ENCODE measurements at places on chromosomes 7 and 10.

DNA sequence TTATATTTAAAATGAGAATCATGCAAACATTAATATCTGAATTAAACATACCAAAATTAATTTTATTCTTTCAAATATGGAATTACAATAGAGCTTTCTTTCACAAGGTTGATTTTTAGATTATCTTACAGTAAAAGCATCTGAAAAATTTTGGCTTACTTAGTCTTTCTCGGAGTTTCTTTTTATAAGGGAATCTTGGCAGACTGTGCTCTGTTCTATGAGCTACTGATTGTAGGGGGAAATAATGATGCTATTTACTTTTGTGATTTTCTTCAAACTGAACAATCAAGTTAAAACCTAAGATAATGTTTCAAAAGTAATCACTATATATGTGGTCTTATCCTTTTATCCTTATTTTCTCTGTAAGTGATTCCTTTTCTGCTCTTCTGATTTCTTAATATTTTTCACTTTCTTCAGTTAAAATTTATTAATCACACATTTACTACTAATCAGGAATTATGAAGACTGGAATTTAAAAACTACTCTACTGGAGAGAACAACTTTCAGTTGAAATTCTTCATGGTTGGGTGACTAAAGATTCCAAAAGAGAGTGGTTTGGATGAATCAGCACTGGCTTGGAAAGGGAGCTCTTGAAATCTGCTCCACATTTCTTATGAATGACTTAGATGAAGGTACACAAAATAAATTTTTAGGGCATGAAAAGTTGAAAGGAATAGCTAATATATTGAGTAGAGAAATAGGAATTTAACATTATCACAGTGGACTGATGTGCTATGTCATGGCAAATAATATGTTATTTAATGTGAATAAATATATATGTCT lies 103.9 kb downstream of the PPP1R9A start:
- no peak for DNase-seq

DNA sequence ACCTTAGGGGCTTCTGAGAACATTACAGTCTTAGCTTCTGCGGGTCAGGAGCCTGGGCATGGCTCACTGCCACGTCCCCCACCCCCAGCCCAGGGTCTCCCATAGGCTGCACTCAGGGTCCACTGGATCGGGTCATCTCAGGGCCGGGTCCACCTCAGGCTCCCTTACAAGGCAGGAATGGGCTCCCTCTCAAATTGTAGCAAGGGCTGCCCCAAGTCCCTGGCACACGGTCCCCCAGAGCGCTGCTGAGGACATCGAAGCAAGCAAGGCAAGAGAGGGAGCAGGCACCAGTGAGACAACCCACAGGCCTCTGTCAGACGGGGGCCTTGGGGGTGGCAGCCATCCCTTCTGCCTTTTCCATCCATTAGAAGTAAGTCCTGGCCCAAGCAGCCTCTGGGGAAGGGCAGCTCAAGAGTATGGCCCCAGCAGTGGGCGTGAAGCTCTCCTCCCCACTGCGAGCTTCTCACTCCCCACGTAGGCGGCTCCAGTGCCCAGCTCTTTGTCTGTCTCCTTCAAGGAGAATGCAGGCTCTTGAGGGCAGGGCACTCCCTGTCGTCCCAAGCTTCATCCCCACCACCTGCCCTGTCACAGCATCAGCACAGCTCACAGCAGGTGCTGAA lies 18.0 kb upstream of the RET start:
- DNase-seq, result no peak

DNA sequence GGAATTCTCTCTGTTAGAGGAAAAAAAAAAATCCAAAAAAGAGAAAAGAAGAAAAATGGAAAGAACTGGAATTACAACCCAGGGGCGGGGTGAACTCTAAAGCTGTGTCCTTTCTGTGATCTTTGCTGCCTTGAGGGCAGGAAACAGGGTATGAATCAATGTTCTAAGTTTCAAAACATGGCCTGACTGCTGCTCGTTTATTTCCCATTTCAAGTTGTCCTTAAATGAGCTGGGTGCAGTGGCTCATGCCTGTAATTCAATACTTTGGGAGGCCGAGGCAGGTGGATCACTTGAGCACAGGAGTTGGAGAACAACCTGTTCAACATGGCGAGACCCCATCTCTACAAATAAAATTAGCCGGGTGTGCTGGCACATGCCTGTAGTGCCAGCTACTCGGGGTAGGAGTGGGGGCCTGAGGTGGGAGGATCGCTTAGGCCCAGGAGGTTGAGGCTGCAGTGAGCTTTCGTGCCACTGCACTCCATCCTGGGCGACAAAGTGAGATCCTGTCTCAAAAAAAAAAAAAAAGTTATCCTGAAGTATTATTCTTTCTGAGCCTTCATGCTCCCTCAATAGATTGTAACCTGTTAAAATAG lies 24.7 kb upstream of the TFAM start:
- DNase-seq, result peak; percentile 16

- no peak for DNase-seq
Measured at GRCh38 chr7:127809261-127809702, 157.3 kb downstream of the SND1 start.

DNA sequence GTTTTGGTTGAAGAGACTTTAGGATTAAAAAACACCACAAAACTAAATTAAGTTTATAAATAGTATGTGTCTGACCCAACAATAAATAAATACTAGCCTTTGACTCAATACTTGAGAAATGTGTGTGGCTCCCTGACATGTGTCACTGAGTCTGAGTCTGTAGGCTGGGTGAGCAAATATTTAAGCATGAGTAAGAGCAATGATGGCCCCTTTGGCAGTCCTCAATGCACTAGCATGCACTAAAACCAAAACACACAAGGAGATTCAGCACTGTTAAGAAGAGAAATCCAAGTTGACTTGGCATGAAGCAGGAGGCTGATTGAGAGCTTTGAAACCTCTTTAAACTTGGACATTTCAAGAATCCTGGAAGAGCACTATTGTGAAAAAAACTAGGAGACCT lies 37.1 kb downstream of the CCDC71L start:
- peak; percentile 38 for DNase-seq

DNA sequence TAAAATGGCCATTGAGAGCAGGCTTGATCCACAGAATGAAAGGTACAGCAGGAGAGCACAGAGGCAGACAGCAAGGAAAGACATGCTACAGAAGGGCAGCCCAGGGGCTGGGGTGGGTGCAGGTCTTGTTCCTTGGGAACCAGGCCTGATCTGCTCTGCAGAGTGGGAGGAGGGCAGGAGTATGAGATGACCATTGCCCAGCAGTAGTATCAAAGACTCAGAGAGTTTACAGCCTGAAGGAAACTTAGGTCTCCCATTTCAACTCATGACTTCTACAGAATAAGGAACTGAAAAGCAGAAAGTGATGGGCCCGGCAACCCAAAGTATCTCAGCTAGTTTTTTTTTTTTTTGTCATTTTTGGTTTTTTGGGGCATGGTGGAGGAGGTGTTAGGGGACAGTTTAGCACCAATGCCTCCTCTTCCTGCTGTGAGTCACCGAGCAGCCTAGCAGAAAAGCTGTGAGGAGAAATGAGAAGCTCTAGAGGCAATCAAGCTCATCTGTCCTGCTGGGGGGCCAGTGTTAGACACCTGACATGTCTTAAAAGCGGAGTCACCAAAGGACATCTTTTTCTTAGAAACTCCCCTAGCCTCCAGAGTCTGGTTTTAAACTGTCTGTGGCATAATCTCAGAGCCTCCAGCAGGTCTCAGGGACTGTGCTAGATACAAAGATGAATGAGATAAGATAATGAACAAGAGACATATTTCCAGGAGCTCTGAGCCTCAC lies 34.3 kb upstream of the HERPUD2 start:
- DNase-seq, result peak; percentile 71

DNA sequence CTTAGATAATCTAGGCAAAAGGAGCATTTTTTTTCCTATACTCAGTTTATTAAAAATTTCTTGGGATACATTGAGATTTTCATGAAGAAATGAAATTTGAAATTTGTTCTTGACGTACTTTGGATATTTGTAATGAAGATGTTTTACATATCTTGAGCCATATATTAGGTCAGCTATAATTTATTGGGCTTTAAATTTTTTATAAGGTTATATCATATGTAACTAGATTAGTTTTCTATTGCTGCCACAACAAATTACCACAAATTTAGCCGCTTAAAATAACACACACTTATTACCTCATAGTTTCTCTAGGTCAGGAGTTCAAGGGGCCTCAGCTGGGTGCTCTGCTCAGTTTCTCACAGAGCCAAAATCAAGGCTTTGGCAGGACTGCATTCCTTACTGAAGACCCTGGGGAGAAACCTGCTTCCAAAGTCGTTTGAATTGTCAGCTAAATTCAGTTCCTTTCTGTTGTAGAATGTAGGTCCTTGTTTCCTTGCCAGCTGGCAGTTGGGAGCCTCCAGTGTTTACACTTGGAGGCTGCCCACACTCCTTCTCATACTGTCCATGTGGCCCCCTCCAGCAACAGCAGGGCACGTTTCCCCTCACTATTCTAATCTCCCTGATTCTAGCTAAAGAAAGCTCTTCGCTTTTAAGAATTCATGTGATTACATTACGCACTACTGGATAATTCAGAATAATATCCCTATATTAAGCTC lies 42.6 kb upstream of the DNAH11 start:
- no peak for DNase-seq

DNA sequence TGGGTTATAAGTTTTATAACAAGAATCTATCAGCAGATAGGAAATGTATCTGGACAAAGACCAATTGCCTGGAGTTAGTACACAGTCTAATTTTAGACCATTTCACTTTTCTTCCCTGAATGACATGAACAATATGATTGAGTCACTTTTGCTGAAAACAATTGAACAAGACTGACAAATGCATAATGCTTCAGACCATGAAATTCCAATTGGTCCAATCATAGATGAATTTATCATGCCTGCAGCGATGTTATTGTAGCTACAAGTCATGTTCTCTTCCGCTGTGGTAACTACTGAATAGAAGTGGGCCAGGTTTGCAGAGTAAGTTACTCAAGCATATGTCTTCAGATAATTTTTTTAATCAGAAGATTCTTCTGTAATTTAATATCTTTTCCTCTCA lies 73.4 kb downstream of the VSTM2A start:
- DNase-seq, result no peak

DNA sequence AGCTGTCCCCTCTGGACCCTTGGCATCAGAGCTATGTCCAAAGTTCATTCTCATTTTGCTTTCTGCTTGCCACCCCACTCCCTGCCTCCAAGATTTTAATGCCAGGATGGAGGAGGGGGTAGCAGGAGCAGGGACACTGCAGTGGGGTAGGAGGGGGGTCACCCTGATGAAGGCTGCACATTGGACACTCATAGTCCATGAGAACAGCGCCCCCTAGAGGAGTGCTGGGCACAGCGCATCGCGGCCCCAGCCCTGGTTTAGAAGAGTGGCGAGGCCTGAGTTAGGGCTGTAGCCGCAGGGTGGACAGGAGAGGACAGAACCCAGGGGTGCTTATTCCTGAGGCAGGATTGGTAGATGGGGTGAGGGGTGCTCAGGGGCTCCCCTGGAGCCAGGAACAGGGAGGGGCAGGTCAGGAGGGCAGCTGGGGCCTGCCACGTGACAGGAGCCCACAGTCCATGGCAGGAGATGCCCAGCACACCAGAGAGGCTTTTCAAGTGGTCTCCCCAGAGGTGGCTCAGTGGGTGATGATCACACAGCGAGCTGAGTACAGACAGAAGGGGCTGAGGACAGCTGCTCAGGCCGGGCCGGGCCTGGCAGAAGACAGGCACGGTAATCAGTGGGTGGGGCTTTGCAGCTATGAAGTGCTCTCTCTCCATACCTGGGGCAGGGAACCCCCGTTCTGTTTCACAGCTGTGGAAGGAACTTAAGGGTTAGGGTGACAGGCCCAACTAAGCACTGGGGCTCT lies 71.4 kb downstream of the NEURL1 start:
- DNase-seq, result peak; percentile 65

GRCh38 chr7:23679898-23680413 lies at the start of gene FAM221A:
Gene FAM221A, plus strand, starts transcription at chr7:23680199. Its CDS starts 20 bp downstream, at chr7:23680219.
- peak; percentile 96 for DNase-seq

DNA sequence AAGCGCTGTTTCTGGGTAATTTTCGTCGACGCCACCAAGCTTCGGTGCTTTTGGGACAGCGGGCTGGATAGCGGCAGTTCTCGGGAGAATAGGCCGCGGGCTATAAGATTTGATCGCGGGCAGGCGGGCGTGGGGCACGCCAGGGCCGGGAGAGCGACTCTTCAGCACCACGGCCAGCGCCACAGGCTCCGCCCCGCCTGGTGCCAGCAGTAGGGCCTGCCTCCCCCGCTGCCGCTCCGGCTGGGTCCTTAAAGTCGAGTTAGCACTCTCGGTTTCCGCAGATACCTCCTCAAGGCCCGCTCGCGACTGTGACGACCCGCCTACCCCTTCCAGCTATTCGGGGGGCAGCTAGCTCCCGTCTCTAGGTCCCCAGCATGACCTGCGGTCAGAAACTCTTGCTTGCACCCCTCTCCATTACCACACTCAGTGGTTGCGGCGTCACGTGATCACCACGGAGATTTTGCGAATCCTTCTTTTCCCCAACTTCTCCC lies 9.4 kb downstream of the NXPH1 start:
- DNase-seq, result peak; percentile 60

- no peak for DNase-seq
Measured at GRCh38 chr7:83852136-83852535, 203.2 kb upstream of the SEMA3E start.

DNA sequence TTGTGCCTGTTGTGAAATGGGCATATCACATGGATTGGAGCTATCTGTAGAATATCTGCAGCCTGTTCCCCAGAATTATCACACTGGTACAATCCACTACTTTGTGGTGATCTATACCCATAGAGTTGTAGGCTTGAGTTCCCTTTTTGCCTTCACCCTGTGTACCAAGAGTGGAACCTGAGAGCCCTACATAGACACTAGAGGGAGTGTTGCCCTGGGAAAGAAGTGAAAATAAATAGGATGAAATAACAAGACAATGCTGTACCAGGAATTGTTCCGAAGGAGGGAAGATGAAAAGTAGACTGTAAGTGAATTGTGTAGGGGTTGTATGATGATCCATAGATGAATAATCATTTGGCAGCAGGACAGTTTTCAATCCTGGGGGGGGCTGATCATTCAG lies 9.0 kb downstream of the SORCS3 start:
- no peak for DNase-seq

DNA sequence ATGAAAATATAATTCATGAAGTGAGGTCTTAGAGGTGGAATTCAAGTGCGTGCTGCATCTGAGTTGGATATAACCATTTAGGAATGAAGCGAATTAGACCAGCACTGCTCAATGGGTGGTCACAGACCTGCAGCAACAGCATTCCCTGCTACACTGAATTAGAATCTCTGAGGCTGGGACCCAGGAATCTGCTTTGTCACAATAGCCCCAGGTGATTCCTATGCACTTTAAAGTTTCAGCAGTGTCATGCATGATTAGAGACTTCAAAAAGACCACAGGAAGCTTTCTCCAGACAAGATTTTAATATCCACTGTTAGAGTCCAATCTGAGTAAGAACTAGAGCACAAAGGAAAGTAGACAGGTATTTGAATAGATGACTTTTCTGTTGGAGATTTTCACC lies 352.8 kb upstream of the VSTM2A start:
- no peak for DNase-seq

GRCh38 chr10:33423154-33423529 lies 88.7 kb upstream of the NRP1 start:
- DNase-seq, result no peak

GRCh38 chr7:16918288-16918895 lies 36.6 kb upstream of the AGR3 start:
- DNase-seq, result peak; percentile 74

DNA sequence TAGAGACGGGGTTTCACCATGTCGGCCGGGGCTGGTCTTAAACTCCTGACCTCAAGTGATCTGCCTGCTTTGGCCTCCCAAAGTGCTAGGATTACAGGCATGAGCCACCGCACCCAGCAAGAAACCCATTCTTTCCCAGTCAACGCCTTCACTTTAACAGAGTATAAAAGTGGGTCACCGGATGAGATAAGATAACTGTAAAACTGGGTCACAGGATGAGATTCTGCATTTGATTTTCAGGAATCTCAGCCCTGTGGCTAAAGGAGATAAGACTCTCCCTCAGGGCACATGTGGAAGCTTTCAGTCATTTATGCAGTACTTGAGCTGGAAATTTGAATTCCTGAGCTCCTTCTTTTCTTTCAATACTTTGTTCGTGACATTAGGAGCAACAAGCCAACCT lies 70.8 kb downstream of the LRRC17 start:
- DNase-seq, result no peak

Measured in suppressor macrophage (primary cell).